ENCODE measurements at places on chromosomes 2 and 18.

DNA sequence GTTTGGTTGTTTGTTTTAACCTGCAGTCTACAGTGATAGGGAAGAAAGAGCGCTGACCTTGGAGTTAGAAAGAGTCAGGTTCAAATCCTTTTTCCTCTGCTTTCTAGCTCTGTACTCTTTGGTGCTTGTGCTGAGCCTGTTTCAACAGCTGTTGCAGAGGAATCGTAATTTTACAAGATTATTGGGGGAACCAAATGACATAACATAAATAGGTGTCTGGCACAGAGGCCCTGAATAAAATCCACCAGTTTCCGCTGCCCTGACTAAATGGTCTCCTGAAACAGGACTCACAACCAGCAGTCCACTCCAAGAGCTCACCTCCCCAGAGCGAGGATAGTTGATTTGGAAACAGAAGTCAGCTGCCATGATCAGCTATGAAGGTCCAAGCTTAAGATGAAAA, 125.0 kb upstream of the CDC42EP3 start:
- no peak for DNase-seq

DNA sequence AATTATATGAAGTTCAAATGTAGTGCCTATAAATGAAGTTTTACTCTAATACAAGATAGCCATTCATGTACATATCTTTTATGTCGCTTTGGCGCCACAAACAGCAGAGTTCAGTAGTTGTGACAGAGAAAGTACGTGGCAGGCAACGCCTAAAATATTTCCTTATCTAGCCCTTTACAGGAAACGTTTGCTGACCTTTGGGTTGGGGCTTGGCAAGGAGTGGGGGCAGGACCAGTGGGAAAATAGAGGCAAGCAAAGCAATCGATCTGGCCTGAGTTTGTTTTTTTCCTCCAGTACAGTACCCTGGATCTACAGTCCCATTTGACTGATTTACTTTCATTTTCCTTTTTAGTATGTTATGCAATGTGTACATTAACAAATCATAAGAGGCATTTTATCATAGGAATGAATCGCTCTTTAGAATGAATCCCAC, 13.1 kb downstream of the CCDC68 start:
- peak; percentile 85 for DNase-seq

GRCh38 chr2:24021122-24021998, 11.5 kb downstream of the MFSD2B start:
- peak; percentile 35 for DNase-seq

DNA sequence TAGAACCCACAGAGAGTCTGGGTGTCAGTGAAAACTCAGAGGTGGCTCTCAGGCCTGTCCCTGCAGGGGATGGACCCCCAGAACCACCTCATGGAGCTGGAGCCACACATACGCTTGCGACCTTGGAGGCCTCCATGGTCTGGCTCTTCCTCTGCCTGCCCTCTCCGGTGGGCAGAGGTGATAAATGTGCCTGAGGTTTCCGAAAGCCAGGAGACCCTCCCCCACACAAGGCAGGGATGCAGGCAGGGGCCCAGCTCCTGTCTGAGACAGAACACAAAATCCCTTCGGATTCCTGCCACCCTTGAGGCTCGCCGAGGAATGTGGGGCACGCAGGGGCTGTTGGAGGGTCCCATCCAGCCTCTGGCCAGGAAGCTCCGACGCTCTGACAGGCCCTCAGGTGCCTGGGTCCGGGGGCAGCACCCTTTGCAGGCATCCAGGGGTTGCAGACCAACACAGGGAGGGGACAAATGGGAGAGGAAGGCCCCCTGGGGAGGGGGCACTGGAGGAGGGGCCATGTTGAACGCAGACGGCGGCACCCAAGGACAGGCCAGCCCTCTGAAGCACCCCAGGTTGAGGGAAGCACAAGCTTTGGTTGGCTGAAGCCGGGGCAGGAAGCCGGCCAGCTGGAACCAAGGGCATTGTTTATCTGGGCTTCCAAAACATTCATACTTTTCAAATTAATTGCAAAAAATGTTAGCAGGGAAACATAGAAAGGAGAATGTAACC, 4.1 kb upstream of the SNED1 start:
- no peak for DNase-seq

DNA sequence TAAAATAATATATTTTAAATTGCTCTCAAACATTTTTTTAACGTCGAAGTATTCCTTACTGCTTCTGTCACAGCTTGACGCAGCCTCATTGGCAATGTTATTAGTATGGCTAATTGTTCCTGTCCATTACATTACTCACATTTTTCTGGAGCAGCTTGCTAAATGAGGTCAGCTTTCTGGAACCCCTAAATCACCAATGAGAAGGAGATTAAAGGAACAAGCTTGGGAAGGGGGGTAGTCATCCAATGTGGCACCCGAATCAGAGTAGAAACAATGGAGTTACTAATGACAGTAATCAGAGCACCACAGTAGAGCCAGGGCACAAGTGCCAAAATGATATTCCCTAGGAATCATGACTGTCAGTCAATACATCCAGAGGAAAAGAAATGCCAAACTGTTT, 5.1 kb downstream of the NEUROD1 start:
- DNase-seq = no peak

- DNase-seq = no peak
These were observed 38.1 kb downstream of the AFTPH start for GRCh38 chr2:64562148-64562784.

DNA sequence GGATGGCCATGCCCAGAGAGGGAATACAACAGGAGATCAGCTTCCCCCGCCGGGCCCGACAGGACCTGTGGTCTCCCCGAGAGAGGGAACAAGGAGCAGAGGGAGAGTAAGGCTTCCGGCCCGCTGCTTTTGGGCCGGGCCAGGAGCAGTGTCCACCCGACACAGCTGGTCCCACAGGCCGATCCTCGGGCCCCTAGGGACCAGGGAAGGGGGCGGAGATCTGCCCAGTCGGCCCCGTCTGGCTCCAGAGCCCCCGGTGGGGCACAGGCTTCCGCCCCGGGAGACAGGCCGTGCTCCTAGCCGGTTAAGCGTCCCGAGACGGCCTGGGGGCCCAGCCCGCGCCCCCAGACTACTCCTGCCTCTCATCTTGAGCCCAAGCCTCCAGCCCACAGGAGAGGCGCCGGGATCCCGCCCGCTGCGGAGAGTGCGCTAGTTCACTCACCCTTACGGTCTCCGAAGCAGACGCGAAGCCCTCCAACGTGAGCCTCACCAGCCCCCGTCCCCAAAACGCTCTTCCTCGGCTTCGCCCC, at the start of gene MCFD2:
MCFD2 (minus strand) TSS at position 526 of the 530 bp plus-strand sequence. CDS start 6,635 bp downstream, outside the sequence.
- DNase-seq = no peak

GRCh38 chr2:237863102-237863511, 3.7 kb downstream of the RAMP1 start:
- DNase-seq = no peak

DNA sequence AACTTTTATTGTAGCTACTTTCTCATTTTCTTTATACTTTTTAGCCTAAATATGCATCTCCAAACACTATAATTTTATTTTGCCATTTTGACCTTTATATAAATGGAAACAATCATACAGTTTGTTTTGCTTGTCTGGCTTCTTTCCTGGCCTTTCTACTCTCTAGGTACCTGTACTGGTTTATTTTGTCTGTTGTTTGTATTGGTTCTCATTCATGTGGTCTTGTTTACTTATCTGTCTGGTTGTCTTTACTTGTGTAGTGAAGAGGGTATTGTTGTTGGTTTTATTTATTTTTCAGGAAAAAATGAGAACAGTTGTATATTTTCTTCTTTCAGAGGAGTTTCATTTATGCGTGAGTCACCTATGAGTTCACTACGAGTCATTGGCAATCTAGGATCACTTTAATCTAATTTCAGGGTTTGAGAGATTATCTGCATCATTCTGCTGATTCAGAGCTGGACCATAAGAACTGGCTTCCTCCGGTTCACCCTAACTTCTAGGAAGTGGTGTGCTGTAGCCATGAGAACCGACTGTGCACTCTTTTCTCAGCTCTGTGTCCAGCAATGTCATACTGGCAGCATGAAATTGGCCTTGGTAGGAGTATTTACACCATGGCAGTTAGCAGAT, 33.1 kb upstream of the HDAC4 start:
- no peak for DNase-seq

- no peak for DNase-seq
These were observed 368.5 kb downstream of the ZEB2 start for GRCh38 chr2:144151405-144151804.

DNA sequence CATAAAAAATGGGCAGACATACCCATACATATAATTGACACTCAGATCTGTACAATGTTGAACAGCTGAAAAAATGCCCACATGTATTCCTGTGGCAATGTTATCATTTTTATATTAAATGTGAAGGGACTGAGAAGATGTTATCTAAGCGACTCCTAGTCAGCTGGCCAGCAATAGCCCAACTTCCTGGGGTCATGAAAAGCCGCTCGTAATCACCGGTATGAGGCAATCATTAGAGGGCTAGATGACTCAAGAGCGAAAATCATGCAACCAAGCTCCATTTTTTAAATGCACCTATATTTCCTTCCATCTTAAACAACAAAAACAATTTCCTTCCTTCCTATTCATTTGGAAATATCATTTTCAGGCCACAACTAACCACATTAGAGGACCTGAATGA, 274.6 kb upstream of the CCDC68 start:
- no peak for DNase-seq

DNA sequence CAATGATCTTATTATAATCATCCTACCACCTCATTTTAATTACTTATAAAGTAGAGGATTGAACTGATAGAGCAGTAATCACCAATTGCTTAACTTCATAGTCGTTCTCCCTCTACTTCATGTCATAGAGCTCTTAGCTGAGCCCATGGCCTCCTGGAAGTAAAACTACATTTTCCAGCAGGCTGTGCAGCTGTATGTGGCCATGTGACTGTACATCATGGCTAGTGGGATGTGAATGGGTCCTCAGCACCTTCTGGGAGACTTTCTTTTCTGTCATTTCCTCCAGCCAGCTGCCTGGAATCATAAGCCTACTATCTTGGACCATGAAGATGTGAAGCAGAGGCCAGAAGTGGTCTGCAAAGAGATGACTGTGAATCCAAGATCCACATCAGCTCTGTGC, 128.7 kb upstream of the SKOR2 start:
- DNase-seq = no peak

DNA sequence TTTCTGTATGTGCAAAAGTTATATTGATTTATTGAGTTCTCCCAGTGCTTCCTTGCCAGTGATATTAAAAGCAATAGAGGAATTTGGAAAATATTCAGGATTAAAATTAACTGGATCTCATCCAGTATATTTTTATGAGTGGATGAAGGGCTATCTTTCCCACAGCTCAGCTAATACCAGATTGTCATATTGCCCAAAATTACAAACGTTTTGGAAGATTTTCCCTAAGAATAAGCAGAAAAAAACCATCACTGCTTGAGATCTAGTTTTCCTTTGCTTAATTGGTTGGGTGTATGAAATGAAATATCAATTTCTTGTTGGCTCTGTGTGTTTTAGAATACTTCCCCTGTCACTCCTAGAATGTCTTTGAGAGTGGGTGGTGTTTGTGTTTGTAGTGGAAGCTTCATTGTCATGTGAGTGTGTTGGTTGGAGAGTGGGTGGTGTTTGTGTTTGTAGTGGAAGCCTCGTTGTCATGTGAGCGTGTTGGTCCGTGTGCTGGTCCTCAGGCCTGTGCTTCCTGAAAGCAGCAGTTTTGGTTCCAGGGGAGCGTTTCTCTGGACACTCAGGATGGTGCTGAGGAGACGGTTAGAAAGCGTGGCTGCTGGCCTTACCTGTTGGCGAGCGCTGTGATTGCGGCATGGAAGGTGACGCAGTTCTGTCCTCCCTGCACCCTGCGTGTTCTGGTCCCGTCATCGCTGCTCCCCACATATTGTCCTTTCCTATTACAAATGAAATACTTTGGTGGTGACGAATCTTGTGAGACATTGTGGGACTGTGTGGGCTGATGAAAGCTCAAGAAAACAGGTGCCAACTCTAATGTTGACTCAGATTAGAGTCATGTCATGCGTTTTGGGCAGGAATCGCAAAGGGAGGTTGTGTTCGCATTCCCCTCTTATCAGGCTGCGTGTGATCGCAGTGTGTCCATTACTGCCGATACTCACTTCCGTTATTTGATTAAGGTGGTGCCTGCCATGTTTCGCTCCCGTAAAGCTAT, 12.4 kb downstream of the ASB1 start:
- DNase-seq = peak; percentile 84

- no peak for DNase-seq
These were observed 30.7 kb upstream of the PIEZO2 start for GRCh38 chr18:11179959-11180519.

DNA sequence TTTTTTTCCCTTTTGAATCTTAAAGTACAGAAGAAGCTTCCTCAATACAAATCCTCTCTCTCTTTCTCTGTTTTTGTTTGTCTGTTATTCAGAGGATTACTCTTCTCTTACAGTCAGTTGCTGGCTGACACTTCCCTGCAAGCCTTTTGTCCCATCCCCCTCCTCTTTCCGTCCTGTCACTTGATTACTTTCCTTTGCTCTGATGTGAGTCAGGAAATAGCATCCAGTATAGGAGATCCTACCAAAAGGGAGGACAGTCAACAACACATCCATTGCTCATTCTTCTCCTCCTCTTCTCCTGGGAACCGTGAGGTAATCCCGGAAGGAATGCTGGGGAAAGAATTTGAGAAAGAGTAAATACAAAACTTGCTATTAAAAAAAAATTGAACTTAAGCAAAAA, 79.3 kb upstream of the SCN7A start:
- no peak for DNase-seq

- DNase-seq = no peak
These were observed 36.6 kb downstream of the CEP68 start for GRCh38 chr2:65092791-65093190.

DNA sequence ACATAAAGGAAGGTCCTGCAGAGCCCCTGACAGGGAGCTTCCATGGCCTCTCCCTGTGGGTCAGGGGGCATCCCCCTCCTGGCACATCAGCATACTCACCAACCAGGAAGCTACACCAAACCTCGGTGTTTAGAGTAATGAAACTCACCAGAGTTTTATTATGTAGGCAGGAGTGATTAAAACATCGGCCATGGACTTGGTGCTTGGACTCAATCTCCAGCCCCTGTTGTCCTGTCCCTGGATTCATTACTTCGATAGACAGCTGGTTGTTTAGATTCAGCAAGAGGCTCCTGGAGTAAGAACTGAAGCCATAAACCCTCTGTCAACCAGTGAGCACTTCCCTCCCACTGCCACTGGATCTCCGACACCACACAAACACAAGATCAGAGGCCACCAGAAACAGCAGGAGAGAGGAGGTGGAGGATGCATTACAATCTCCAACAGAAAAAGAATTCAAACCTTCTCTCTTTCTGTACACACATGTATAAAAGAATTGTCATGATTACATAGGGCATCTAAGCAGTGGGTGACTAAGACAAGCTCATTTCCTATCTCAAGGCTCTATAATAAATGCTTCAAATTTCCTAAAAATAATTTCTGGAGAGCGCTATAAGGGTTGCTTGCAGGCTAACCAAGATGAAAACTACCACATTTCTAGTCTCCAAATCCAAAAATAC, 27.2 kb downstream of the TBC1D8 start:
- no peak for DNase-seq

Measured in Calu3 (cell line).